ENCODE measurements at places on chromosomes 3 and 15.

DNA sequence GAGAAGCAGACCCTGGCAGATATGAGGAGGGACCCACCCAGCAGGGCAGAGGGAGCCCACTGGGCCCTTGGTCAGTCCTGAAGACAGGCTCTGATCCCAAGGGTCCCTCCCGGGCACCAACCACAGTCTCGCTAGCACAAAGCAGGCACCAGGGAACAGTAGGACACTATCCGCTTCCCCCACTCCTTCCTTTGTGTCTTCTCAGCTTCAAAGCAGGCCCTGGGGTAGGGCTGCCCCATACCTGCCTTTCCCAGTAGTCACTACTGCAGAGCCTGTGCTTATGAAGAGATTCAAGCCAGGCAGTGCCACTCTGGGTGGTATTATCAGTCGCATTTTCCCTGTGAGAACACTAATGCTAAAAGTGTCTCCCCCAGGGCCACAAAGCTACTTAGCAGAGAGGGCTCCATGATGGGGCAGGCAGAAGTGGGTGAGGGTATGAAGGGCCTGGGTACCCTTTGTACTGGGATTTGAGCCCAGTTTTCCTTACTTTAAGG, 32.7 kb downstream of the SRPRB start:
- DNase-seq: no peak

DNA sequence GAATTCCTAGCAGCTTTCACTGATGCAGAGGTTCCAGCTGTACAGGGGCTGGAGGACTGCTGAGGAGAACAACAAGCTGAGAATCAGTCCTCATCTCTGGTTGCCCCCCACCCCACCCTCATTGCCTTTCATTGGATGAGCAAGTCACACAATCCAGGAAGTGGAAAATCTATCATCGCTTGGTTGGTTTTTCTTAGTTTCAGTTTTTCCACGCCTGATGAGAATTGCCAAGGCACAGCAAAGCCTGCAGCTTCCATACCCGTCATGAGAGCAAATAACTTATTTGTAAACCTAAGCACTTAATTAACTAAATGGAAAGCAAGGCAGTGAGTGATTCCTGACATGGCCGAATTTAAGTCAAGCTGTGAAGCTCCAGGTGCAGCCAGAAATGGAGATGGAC, 21.4 kb upstream of the LIPC start:
- peak; percentile 2 for DNase-seq

GRCh38 chr3:144407335-144407734, 435.7 kb downstream of the DIPK2A start:
- no peak for DNase-seq

DNA sequence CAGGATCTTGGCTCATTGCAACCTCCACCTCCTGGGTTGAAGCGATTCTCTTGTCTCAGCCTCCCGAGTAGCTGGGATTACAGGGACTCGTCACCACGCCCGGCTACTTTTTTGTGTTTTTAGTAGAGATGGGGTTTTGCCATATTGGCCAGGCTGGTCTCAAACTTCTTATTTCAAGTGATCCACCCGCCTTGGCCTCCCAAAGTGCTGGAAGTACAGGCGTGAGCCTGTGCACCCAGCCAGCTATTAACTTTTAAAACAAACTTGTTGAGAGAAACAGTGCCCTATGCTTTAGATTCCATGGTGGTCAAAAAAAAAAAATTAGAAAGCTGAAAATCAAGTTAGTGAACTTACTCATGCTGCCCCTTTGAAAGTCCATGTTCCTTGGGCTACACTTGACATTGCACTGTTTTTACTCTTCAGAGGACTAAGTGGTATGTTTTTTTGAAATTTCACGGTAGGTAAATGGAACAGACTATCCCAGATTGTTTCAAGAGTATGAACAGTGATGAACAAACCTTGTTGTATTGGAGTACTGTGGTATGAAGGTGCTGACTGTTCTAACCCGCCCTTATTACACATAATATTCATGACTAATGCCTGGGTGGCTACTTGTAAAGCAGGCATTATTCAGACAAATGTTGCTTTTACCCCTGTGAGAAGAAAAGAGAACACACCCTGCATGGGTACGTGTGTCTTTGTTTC, 206.9 kb downstream of the KLHL25 start:
- no peak for DNase-seq

GRCh38 chr3:98912448-98912847, 11.0 kb upstream of the DCBLD2 start:
- no peak for DNase-seq
